Endothelial cell (in vitro differentiated cells): ENCODE measurements at places on chromosomes 16 and 17. TPM values are rescaled to one million over a fixed set of nuclear protein-coding genes. Genes with fewer than 3 reads are reported as not detected.

DNA sequence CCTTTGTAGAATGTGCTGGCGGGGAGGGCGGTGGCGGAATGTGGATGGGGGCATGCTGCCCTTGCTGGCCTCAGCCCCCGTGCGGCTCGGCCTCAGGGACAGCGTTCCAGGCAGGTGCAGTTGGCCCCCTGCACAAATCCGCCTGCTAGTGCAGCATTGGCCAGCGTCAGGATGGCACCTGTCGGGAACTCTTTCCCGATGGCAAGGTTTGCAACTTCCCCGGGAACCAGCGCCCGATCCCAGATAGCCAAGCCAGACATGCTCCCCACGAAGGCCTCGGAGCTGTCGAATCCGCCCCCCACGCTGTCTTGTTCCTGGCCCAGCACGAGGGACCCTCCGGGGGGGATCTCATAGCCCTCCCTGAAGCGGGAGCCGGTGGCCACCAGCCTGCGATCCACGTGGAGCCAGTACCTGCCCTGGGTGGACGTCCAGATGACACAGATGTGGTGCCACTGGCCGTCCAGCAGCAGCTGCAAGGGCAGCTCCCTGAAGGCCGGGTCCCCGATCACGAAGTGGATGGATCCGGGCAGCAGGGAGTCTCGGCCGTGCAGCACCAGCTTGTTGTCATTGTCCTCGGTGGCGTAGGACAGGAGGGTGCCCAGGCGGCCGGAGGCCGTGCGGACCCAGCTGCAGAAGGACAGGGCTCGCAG, 2.8 kb downstream of the PTX4 start:
- peaks cover 7% of the 10 kb centered on the region for H3K27me3 ChIP-seq
- H3K4me1 ChIP-seq = peaks cover 4% of the 10 kb centered on the region
- H3K36me3 ChIP-seq = no peaks in the 10 kb centered on the region
- no peak overlapping the region for H3K4me3 ChIP-seq
- no peak for DNase-seq
- no peak overlapping the region for H3K27ac ChIP-seq

- H3K4me3 ChIP-seq = no peak overlapping the region
- H3K4me1 ChIP-seq = peaks cover 2% of the 10 kb centered on the region
- peaks cover 9% of the 10 kb centered on the region for H3K36me3 ChIP-seq
- H3K27ac ChIP-seq = no peak overlapping the region
Measured at GRCh38 chr16:87331241-87331801, 14.1 kb upstream of the C16orf95 start.

GRCh38 chr17:77439189-77440018, 298.6 kb downstream of the SEC14L1 start:
- peaks cover 17% of the 10 kb centered on the region for H3K36me3 ChIP-seq
- no peak overlapping the region for H3K27ac ChIP-seq
- H3K4me1 ChIP-seq = peaks cover 76% of the 10 kb centered on the region

The CCL5 gene
- total RNA-seq = not detected

The ZSCAN10 gene
- 50.7 TPM for total RNA-seq
